ENCODE measurements at places on chromosomes 5 and 9. TPM values are rescaled to one million over a fixed set of nuclear protein-coding genes. Genes with fewer than 3 reads are reported as not detected.

Gene NUTM2F
- total RNA-seq = not detected

GRCh38 chr9:117779760-117780159, 75.6 kb downstream of the TLR4 start:
- no peaks in the 10 kb centered on the region for H3K27me3 ChIP-seq
- H3K27ac ChIP-seq = no peak overlapping the region
- no peak overlapping the region for H3K4me3 ChIP-seq
- no peaks in the 10 kb centered on the region for H3K36me3 ChIP-seq
- DNase-seq = no peak

GRCh38 chr5:122639864-122640263, 135.0 kb upstream of the SNX2 start:
- no peak for DNase-seq
- H3K27ac ChIP-seq = no peak overlapping the region
- H3K4me3 ChIP-seq = no peak overlapping the region

Gene OSMR
- 61.6 TPM for total RNA-seq

DNA sequence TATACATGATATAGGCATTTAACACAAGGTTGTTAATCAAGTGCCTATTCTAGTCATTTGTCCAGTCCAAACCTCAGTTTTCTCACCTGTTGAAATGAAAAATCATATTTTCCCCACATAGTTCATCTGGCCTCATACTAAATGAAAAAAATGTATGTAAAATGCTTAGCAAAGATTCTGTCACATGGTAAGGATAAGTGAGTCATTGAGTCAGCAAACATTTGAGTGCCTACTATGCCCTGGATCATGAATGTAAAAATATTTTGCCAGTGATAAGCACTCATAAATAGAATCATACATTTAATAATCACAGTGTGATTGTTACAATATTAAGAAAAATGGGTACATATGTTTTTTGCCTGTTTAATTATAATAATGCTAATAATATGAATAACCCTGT, 181.2 kb upstream of the PAPPA start:
- H3K27me3 ChIP-seq = no peaks in the 10 kb centered on the region
- no peak for DNase-seq
- H3K27ac ChIP-seq = no peak overlapping the region
- no peaks in the 10 kb centered on the region for H3K4me1 ChIP-seq
- H3K36me3 ChIP-seq = no peaks in the 10 kb centered on the region

DNA sequence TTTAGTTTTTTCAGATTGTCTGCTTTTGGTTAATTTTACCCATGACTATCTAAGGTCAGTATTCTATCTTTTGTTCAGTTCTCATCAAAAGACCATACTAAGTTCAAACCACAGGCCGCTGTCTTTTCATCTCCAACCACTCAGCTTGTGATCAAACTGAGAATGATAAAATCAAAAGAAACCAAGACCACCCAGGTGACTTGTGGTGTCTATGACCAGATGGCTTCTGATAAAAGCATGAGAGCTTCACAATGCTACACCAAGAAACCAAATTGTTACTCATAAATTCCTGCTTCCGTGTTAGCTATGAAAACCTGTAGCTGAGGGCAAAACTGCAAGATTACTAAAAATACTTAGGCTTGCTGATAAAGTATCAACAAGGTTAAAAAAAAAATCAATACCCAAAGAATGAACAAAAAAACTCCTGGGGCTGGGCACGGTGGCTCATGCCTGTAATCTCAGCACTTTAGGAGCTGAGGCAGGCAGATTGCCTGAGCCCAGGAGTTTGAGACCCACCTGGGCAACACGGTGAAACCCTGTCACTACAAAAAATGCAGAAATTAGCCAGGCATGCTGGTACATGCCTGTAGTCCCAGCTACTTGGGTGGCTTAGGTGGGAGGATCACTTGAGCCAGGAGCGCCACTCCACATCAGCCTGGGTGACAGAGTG, 25.8 kb upstream of the GPX8 start:
- H3K36me3 ChIP-seq = no peaks in the 10 kb centered on the region
- no peak overlapping the region for H3K4me3 ChIP-seq
- no peak for DNase-seq

DNA sequence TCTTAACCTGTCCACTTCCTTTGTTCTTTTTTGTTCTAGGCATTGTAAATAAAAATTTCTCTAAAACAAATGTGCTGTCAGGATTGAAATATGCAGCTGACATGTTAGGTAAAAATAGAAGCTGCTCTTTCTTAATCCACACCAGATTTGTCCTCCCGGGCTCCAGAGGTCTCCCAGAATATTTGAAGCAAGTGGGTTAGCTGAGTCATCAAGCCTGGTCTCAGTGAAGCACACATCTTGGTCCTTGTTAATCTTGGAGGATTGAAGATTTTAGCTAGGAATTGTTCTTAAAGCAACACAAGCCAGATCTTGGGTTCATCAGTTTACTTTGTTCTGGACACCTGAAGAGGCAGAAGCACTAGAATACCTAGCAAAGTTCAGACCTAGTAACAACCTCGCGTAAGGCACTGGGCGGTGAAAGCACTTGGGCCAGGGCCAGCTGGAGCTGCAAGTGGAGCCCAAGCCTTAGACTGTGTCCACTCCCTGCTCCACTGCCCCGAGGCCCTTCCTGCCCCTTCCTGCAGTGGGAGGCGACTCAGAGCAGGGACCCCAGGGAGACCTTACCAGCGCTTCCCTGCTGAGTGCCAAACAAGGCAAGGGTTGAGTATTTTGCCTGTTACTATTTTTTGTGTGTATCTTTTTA, 36.5 kb downstream of the HABP4 start:
- H3K4me3 ChIP-seq = no peak overlapping the region

Gene SMIM33
- total RNA-seq = not detected

- no peak for DNase-seq
- no peaks in the 10 kb centered on the region for H3K36me3 ChIP-seq
- H3K4me3 ChIP-seq = no peak overlapping the region
- H3K4me1 ChIP-seq = no peaks in the 10 kb centered on the region
- no peak overlapping the region for H3K27ac ChIP-seq
Measured at GRCh38 chr9:115412656-115413055, 294.7 kb upstream of the TNC start.

DNA sequence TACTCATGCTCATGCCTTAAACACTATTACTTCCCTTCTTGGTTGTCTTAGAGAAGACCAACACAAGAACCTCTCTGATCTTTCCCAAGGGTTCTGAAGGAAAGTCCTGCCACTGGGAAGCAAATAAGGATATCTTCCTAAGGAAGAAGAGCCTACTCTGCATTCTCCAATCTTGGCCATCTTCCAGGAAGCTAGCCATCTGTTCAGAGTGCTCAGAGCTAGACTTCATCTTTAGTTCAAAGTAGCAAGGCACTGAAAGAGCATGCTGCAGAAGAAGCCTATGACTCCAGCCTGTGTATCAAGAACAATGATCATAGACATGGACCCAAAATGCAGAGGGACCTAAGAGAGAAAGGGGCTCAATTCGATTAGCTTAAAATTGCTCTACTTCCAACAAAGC, 114.7 kb downstream of the KIAA0825 start:
- no peak for DNase-seq
- H3K36me3 ChIP-seq = no peaks in the 10 kb centered on the region
- no peaks in the 10 kb centered on the region for H3K27me3 ChIP-seq
- no peaks in the 10 kb centered on the region for H3K4me1 ChIP-seq
- H3K4me3 ChIP-seq = no peak overlapping the region

DNA sequence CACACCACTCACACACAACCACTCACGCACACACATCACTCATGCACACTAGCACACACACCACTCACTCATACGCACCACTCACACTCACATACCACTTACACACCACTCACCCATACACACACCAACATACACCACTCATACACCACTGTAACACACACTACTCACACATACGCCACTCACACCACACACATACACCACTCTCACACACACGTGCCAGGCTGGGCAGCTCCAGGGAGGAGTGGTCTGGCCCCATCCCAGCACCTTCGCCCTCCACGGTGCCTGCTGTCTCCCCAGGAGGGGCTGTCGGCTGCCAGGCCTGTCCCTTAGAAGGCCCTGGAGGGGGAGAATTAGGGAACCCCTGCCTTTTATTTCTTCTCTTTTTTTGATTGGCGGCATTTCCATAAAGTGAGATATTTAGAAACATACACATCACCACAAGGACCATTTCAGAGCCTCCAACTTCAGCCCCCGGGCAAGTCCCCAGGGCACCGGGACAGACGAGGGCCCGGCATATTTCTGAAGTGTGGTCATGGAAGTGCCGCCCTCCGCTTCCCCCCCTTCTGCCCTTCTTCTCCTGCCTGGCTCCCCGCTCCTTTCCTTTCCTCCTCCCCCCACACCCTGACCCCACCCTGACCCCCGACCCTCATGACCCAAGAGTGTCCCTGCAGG, 6.3 kb upstream of the ASB6 start:
- no peaks in the 10 kb centered on the region for H3K36me3 ChIP-seq
- DNase-seq = no peak
- no peak overlapping the region for H3K27ac ChIP-seq

Gene HAPLN1
- 0.21 TPM for total RNA-seq

DNA sequence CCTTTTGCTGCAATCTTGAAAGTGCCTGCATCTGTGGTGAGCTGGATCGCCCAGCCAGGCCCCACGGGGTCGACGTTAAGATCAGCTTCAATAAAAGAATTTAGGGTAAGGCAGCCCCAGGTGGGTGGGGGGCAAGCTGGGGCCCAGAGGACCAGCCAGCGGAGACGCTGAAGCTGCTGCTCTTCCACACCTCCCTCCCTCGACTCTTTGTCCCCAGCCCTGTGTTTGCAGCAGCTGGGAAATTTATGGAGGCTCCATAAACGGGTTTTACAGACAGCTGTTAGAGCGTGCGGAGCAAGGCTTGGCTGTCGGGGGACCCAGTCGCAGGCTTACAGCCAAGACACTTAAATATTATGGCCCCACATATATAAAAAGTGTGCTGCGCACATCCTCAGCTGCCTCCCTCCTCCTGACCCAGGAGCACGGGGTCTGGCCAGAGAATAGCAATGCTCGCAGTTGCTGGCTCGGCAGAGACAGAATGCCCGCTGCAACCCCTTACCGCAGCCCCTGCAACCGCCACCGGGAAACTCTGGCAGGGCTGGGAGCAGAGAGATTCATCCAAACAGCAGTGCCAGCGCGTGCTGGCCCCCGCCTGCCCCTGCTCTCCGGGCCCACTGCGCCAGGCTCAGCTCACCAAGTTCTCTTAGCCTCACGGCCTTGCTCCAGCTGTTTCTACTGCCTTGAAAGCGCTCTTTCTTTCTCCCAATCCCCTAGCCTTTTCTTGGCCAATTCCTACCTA, 28.4 kb upstream of the MVB12B start:
- no peaks in the 10 kb centered on the region for H3K4me1 ChIP-seq
- H3K36me3 ChIP-seq = no peaks in the 10 kb centered on the region
- no peak for DNase-seq
- H3K27ac ChIP-seq = no peak overlapping the region

Gene TMEM252
- 0.30 TPM for total RNA-seq

GRCh38 chr5:84265130-84265529, 119.5 kb downstream of the EDIL3 start:
- no peak for DNase-seq
- H3K4me3 ChIP-seq = no peak overlapping the region
- H3K36me3 ChIP-seq = no peaks in the 10 kb centered on the region
- no peaks in the 10 kb centered on the region for H3K27me3 ChIP-seq
- no peak overlapping the region for H3K27ac ChIP-seq

GRCh38 chr9:130609163-130609562, 29.8 kb downstream of the FUBP3 start:
- no peaks in the 10 kb centered on the region for H3K4me1 ChIP-seq
- DNase-seq = no peak
- no peak overlapping the region for H3K4me3 ChIP-seq
- peaks cover 76% of the 10 kb centered on the region for H3K36me3 ChIP-seq
- H3K27me3 ChIP-seq = no peaks in the 10 kb centered on the region

DNA sequence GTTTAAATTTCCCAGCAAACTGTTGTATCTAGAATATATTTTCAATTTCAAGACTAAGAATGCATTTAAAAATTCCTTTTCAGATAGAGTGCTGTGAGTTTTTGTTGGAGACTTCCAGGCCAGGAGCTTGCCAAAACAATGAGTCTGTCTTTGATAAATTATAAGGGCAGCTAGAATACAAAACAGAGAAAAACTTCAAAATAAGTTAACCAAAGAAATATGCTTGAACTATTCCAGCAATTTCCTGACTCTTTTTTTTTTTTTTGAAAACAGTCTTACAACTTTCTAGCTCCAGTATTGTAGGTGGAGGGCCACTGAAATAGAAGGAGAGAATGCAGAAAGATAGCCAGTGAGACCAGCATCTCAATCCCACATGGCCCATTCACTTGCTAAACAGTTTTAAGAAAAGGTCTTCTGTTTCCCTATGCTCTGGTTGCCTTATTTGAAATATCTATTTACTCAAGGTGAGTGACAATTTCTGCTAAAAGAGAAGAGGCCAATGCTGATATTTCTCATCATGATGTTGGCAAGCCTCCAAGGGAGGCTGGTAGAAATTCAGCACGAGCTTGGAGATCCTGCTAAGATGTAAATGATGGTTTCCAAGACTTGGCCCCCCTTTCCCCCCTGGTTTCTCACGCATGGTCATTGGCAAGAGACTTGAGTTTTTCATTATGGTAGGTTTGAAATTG, 103.2 kb downstream of the USP20 start:
- H3K36me3 ChIP-seq = no peaks in the 10 kb centered on the region
- H3K4me3 ChIP-seq = no peak overlapping the region
- peaks cover 42% of the 10 kb centered on the region for H3K4me1 ChIP-seq
- no peaks in the 10 kb centered on the region for H3K27me3 ChIP-seq
- H3K27ac ChIP-seq = peak overlapping the region; percentile 31

DNA sequence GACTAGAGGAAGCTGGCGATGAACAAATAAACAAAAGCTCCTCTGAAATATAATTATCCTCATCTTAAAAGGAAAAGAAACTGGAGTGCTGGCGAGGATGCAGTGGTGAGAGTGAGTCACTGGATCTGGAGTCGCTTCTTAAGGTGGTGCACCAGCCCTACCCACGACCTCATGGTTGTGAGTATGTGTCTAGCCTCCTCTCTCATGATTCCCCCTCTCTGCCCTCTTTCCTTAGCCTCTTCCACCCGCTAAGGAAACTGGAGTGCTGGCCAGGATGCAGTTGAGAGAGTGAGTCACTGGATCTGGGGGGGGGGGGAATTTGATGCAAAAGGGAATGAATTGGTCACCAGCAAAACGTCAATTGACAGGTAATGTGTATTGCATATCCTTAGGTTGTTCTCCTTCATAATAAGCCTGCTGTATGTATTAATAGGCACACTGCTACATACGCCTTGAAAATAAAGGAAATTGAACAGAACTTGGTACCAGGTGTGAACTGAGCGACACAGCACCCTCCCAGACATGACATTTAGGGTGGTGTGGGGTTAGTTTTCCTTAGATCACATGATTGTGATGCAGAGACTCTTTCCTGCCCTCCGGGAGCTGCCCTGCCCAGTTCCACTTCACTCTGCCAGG, 36.3 kb upstream of the EBF1 start:
- no peaks in the 10 kb centered on the region for H3K4me1 ChIP-seq
- no peak overlapping the region for H3K4me3 ChIP-seq
- no peaks in the 10 kb centered on the region for H3K36me3 ChIP-seq
